ENCODE measurements at places on chromosomes 4 and X. TPM values are rescaled to one million over a fixed set of nuclear protein-coding genes. Genes with fewer than 3 reads are reported as not detected.

FREM3 gene
- total RNA-seq = not detected

RGN gene
- total RNA-seq = 17.1 TPM

ASB5 gene
- 3.8 TPM for total RNA-seq

ZBTB49 gene
- total RNA-seq = 7.7 TPM

HPGDS gene
- total RNA-seq = 1.1 TPM

SLC25A5 gene
- total RNA-seq = 251 TPM

IBSP gene
- total RNA-seq = not detected

MFAP3L gene
- 1.2 TPM for total RNA-seq

ANAPC4 gene
- total RNA-seq = 14.2 TPM

CAPN6 gene
- total RNA-seq = 0.62 TPM

KLF8 gene
- 3.6 TPM for total RNA-seq

KLKB1 gene
- total RNA-seq = 0.89 TPM

ANOS1 gene
- 4.2 TPM for total RNA-seq

FAM50A gene
- total RNA-seq = 43.7 TPM

TSC22D3 gene
- total RNA-seq = 33.0 TPM

NMU gene
- not detected for total RNA-seq

SERTM2 gene
- 0.08 TPM for total RNA-seq

OPRPN gene
- not detected for total RNA-seq

TLR10 gene
- total RNA-seq = 0.22 TPM

PIR gene
- 15.7 TPM for total RNA-seq

TKTL2 gene
- total RNA-seq = not detected

GYG2 gene
- total RNA-seq = 1.3 TPM

XAGE2 gene
- total RNA-seq = not detected

NAP1L3 gene
- 15.0 TPM for total RNA-seq

AMOT gene
- total RNA-seq = 6.4 TPM

USP17L27 gene
- total RNA-seq = not detected

YIPF7 gene
- total RNA-seq = 0.62 TPM

DSPP gene
- total RNA-seq = not detected

CPZ gene
- 0.30 TPM for total RNA-seq

NR0B1 gene
- not detected for total RNA-seq

PDGFRA gene
- 23.4 TPM for total RNA-seq

DRD5 gene
- total RNA-seq = not detected

PROM1 gene
- total RNA-seq = 12.6 TPM

CSAG3 gene
- not detected for total RNA-seq

ADH1B gene
- 12.6 TPM for total RNA-seq

NHSL2 gene
- total RNA-seq = 6.7 TPM

WDR17 gene
- 0.83 TPM for total RNA-seq

Measured in cardiac septum (tissue), 1 donor.